ENCODE measurements at places on chromosomes 4 and X. TPM values are rescaled to one million over a fixed set of nuclear protein-coding genes. Genes with fewer than 3 reads are reported as not detected.

RBM41 gene
- total RNA-seq, result 10.7 TPM

PHF8 gene
- total RNA-seq, result 17.9 TPM

RASGEF1B gene
- 0.09 TPM for total RNA-seq

FAM50A gene
- total RNA-seq, result 83.4 TPM

EXOC1L gene
- total RNA-seq, result not detected

ASB9 gene
- total RNA-seq, result 7.6 TPM

CITED1 gene
- 0.38 TPM for total RNA-seq

MAGEA12 gene
- total RNA-seq, result not detected

NMU gene
- 0.72 TPM for total RNA-seq

SPANXD gene
- total RNA-seq, result not detected

ERAS gene
- total RNA-seq, result not detected

PCDH19 gene
- 0.47 TPM for total RNA-seq

CTPS2 gene
- total RNA-seq, result 13.9 TPM

MAGEA2B gene
- not detected for total RNA-seq

SSX4 gene
- not detected for total RNA-seq

SMS gene
- total RNA-seq, result 220 TPM

PAGE5 gene
- not detected for total RNA-seq

EMD gene
- 20.2 TPM for total RNA-seq

PPP2R2C gene
- 0.66 TPM for total RNA-seq

PRDM8 gene
- 0.81 TPM for total RNA-seq

ZFP92 gene
- total RNA-seq, result 0.90 TPM

MTNR1A gene
- total RNA-seq, result not detected

S100P gene
- not detected for total RNA-seq

IQCM gene
- total RNA-seq, result not detected

HAND2 gene
- total RNA-seq, result 1.7 TPM

SGCB gene
- total RNA-seq, result 34.4 TPM
